Trophoblast cell (in vitro differentiated cells and primary cell): ENCODE measurements at places on chromosomes 7 and 10.

DNA sequence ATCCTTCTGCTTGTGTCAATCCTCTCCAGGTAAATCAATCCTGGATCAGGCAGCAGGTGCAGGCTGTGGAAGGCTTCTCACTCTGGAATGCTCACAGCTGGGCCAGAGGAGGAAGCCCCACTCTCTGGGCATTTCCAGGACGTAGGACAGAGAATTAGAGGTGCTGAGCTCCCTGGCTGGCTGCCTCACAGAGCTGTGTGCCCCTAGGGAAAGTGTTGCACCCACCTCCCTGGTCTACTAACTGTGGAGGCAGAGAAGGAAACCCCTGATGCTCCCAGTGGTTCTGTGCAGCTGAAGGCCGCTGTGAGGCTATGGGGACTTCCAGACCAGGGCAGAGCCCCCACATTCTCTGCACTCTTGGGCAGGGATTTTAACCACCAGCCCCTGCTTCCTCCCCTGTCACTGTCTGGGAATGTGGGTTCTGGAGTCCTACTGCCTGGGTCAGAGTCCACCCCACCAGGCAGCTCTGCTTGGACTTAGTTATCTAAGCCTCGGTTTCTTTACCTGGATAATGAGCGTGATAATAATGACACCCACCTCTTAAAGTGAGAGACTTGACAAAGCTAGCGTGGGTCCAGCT, 73.5 kb upstream of the EEPD1 start:
- DNase-seq = no peak

- peak; percentile 56 for DNase-seq
Measured at GRCh38 chr7:153061910-153062528, 302.5 kb downstream of the ACTR3B start.

- DNase-seq = no peak
Measured at GRCh38 chr7:42203336-42203735, 33.7 kb downstream of the GLI3 start.

- DNase-seq = peak; percentile 33
Measured at GRCh38 chr10:14603534-14604102, 171.1 kb downstream of the FAM107B start.

DNA sequence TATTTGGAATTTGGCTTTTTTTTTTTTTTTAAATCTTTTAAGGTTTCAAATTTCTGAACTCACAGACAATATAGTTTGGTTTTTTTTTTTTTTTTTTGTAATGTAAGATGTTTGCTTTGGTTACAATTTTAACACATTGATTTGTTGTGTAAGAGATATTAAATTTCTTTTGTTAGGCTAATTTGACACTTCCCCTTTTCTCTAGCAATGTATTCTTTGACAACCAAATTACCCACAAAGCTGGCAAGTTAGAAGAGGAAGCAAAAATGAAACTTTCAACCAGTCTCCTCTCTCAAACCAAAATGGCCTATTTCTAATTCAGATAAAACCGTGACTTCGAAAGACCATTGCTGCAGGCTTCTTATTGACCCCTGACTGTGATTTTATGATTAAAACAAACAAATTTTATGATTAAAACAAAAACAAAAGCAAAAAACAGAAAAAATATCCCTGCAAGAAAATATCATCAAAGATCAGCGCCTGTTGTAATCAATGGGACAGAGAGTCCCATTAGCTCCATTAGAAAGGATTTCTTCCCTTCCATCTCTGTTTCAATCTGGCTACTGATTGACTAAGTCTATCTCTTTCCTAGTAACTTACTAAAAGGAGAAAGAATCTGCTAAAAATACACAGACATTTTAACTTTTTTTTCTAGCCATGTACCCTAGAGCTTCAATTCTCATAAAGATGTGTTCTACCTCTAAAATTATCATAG, 489.2 kb downstream of the MDFIC start:
- DNase-seq = no peak

- DNase-seq = no peak
Measured at GRCh38 chr7:144407266-144407931, 3.9 kb upstream of the NOBOX start.

DNA sequence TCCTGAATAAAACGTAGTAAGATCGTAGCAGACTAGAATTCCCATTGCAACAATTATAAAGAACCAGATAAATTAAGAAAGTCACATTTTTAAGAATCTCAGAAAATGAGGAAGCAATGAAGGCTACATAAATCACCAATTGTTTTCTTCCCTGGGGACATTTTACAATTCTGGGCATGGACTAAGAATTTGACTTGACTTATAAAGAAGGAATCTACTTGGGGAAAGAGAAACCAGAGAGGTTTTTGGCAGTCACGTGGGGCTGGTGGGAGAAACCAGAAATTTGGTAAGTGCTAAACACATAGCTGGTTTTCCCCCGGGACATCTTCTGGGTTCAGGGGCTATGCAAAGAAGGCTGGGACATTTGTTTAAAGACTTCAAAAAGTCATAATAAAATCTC, 109.8 kb upstream of the IL6 start:
- no peak for DNase-seq

DNA sequence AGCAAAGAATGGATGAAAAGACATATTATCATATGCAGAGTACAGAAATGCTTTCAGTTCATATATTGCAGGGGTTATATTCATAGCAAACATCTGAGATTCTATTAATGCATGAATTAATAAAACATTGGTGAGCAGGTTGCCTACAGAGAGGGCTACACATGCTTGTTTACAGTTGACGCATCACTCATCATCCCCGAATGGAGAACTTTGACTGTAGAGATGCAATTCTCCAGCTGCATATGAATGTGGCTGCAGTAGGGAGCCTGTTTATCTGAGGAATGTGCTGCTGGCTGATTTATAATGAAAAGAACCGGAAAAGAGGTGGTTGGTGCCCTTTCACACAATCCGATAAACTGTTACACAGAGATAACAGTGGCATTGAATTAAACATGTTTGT, 116.5 kb downstream of the GRM3 start:
- no peak for DNase-seq

DNA sequence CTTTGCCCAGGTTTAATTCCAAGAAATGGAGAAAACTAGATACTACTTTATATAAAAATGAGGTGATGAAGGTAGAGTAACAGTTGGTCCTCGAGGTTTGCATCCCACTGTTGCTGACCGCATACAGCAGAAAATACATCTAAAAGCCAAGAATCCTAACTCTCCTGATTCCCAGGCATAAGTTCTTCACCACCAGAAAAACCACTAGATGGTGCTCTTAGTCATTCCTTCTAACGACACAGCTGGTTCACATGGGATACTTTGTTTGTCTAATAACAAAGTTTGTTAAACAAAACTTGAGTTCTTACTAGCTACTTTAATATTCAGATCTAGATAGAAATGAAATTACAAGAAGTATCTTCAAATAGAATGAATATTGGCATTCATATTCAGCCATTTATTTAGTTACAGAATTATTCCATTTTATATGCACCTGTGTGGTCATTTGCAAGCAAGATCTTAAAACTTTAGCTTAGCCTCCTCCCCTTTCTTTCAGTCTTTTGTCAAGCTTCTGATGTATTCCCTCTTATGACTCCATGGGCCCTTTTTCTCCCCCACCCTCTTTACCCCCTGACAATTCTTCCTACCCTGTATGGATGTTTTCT, 54.1 kb upstream of the CYP26C1 start:
- peak; percentile 67 for DNase-seq

DNA sequence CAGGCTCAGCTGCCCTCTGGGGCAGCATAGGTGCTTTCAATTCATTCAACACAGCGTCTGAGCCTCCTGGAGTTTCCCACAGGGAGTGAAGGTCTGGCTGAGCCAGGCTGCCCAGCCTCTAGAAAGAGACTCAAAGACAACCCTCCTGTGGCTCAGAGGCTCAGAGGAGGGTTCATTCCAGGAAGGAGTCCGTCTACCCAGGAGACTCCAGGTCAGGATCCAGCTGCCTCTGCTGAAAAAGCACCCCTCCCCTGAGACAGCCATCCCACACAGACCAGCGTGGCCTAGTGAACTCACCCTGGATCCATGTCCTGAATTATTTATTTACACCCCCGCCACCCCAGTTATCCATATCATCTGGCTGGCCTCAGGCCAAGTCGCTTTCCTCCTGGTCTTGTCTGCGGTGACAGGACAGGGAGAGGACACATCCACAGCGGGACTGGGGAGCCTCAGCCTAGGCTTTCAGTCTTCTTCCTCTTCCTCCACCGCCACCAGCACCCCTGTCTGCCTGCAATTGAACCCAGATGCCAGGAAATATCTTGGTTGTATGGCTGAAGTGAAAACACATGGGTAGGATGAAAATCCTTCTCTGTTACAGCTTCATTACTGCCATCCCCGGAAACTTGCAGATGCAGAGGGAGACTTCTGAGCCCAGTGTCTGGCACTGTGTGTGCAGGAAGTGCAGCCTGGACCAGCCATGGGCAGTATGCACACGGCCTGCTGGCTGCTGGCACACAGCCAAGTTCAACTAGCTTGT, 44.0 kb upstream of the COL13A1 start:
- no peak for DNase-seq

GRCh38 chr10:2985729-2986232, 81.6 kb upstream of the PFKP start:
- DNase-seq = peak; percentile 12

GRCh38 chr10:127802531-127803095, 65.6 kb downstream of the FOXI2 start:
- DNase-seq = peak; percentile 89

GRCh38 chr10:14328881-14329672, 1.6 kb downstream of the FRMD4A start:
- DNase-seq = no peak
